Spleen (tissue), 13 donors: ENCODE measurements at places on chromosomes 1 and 21. TPM values are rescaled to one million over a fixed set of nuclear protein-coding genes. Genes with fewer than 3 reads are reported as not detected.
A peak's percentile ranks its signal among the peaks of the same experiment; 100 is the strongest.

CDK18 gene
- polyA plus RNA-seq, result 15.3 TPM

DNA sequence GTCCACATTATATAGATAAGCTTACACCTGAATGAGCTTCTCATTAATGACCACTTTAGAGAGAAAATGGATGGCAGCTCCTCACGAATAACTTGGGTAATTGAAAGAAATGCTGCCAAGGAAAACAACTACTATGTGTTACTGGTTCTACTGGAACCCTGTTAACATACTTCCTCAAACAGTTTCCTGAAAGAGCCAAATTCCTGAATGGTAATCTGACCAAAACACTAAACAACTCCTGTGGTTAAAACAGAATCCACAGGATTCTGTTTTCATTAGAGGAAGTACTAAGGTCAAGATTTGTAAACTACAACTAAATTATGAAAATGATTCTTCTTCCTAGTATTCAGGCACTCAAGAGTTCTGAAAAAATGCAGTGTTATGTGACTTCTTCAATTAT, 107.2 kb downstream of the DNM3 start:
- DNase-seq, result no peak
- no peaks in the 10 kb centered on the region for H3K4me1 ChIP-seq
- no peak overlapping the region for H3K4me3 ChIP-seq
- no peak overlapping the region for H3K27ac ChIP-seq
- H3K27me3 ChIP-seq, result no peaks in the 10 kb centered on the region

- peak; percentile 28 for DNase-seq
- no peaks in the 10 kb centered on the region for H3K36me3 ChIP-seq
- H3K27me3 ChIP-seq, result no peaks in the 10 kb centered on the region
- peaks cover 44% of the 10 kb centered on the region for H3K4me1 ChIP-seq
- H3K4me3 ChIP-seq, result no peak overlapping the region
- H3K27ac ChIP-seq, result no peak overlapping the region
Observed at GRCh38 chr21:43820466-43820865, 31.1 kb downstream of the RRP1 start.

DNA sequence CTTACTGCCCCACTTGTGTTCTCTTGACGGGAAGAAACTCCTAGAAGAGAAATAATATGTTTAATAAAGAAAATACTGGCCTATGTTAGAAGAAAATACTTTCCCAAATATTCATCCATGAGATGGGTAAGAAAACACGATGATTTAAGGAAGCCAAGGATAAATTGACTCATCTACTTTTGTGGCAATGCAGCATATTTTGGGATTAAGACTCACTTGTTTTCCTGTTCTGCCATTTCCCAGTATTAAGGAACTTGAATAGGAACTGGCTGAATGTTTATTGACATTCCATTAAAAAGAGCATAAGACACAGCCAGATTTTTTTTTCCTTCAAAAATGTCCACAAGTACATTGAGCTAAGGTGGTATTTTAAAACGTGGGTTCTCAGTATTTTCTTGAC, 10.9 kb upstream of the ADAMTS5 start:
- no peaks in the 10 kb centered on the region for H3K36me3 ChIP-seq
- no peaks in the 10 kb centered on the region for H3K4me1 ChIP-seq
- H3K4me3 ChIP-seq, result no peak overlapping the region
- no peaks in the 10 kb centered on the region for H3K27me3 ChIP-seq

DNA sequence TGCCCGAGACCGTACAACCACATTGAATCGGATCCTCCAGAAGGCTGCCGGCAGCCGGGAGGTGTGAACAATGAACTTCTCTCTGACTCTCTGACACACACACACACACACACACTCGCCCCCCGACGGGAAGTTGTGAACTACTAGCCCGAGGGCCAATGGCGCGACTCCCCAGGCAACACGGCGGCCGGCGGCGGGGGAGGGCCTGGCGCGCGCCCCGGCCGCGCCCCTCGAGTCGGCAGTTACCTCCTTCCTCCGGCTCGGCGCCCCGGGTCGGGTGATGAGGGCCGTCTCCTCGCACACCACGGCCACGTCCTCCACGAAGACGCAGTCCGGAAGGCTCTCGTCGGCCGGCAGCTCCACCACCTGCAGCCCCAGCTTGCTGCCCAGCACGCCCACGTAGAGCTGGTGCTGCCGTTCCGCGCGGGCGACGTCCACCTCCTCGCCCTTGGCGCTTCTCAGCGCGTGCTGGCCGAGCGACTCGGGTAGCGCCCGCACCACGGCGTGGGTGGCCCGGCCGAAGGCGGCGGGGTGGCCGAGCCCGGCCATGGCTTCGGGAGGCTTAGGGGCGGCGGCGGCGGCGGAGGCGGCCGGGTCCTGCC, 361 bp downstream of the DDAH1 start:
- peak overlapping the region; percentile 73 for H3K27ac ChIP-seq
- H3K4me1 ChIP-seq, result peaks cover 24% of the 10 kb centered on the region
- H3K36me3 ChIP-seq, result no peaks in the 10 kb centered on the region
